ENCODE measurements at places on chromosomes 4 and X.

DNA sequence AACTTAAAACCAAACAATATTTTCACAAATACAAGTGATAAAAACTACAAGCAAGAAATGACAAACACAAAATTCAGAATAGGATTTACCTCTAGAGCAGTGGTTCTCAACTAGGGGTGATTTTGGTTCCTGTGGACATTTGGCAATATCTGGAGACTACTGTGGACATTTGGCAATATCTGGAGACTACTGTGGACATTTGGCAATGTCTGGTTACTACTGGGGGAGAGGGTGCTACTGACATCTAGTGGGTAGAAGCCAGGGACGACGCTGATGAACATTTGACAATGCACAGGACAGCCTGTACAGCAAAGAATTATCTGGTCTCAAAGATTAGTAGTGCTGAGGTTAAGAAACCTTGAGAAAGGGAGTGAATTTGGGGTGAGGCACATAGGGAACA is 169.8 kb downstream of the CLCN4 start:
- no peak for DNase-seq

DNA sequence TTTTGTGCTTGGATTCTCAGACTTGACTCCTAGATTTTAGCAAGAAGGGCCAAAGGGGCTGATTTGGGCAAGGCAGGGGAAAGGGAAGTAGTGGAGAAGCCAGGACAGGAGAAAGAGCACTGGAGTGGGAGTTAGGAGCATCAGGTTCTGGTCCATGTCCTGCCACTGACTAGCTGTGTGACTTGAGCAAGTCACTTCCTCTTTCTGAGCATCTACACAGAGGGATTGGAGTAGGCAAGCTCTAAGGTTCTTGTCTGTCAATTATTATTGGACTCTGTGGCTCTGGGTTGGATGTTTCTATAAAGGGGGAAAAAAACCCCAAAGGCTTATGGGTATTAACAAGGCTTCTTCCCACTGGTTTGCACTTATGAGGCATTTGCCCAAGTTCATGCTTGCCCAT is 24.4 kb downstream of the PLAC1 start:
- DNase-seq, result no peak

- no peak for DNase-seq
Observed at GRCh38 chr4:176546975-176547374, 227.2 kb downstream of the SPCS3 start.

GRCh38 chr4:22531311-22532019 is 15.6 kb upstream of the ADGRA3 start:
- no peak for DNase-seq

GRCh38 chr4:1414831-1415680 is 8.8 kb upstream of the NKX1-1 start:
- DNase-seq, result no peak

Data from activated CD4-positive, alpha-beta T cell treated with anti-CD3 and anti-CD28 coated beads, Interleukin-2, amount 50 U/mL, for 1 hour (primary cell).